HS-27A (cell line): ENCODE measurements at places on chromosomes 6 and 20.

- no peak for DNase-seq
Measured at GRCh38 chr20:4867051-4867450, 134.3 kb downstream of the SLC23A2 start.

DNA sequence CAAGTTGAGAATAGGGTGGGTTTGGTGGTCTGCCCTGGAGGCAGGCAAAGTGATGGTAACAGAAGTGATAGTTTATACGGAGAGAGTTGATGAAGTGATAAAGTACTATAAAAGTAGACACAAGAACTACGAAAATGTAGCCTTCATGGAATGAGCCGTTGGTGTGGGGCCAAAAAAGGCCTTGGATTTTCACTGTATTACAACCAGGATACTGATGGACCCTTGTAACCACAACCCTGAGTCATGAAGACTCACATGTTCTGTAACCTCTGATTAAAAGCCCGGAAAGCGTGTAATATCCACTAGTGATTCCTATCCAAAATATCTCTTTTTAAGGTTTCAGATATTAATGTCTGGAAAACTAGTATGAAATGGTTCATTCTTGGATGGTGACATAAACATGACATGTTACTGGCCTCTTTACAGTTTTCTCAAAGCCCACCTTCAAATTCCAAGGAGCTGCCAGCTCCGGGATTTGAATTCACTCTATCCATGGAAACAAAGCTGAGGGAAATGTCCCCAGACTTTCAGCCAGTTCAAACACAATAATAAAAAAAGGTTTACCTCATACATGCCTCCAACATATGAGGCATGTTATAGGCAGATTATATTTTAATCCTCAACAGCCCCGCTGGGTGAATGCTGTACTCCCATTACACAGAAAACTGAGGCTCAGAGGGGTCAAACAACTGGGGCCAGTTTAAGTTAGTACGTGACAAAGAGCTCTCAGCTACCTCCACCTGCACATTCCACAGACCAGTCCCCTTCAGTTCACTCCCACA lies 55.4 kb downstream of the MRPL14 start:
- DNase-seq: peak; percentile 91

GRCh38 chr6:44867571-44868334 lies 460.4 kb upstream of the RUNX2 start:
- DNase-seq: no peak

DNA sequence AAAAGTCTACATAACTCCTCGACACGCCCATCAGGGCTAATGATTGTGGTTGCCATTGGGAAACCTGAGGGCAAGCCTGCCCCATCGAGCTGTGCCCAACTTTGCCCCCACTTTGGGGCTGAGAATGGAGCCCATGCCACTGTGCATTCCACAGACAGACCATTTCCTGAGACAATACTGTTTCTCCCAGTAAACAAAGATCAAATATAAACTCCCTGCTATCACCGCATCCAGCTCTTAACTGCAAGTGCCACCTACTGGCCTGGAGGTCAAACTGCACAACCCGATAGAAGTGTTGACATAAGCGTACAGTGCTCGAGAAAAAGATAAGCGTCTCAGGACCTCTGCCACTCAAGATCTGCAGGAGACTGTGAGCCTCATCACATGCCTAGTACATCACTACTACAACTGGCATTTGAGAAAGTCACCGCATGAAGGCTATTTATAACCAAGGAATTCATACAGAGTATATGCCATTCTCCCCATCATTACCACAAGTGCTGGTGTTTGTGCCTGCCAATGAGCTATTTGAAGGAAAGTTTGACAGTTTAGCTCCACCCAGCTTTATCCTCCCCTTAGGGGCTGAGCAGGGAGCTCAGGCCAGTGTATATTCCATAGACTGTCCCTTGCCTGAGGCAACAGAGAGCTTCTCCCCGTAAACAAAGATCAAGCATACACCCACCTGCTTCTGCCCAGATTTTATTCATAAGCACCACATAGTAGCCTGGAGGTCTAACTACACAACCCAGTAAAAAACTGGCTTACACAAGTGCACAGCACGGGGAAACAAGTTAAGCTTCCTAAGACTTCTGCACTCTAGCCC lies 4.5 kb upstream of the DEFB126 start:
- no peak for DNase-seq

GRCh38 chr6:27426045-27426620 lies 37.6 kb downstream of the ZNF391 start:
- no peak for DNase-seq

DNA sequence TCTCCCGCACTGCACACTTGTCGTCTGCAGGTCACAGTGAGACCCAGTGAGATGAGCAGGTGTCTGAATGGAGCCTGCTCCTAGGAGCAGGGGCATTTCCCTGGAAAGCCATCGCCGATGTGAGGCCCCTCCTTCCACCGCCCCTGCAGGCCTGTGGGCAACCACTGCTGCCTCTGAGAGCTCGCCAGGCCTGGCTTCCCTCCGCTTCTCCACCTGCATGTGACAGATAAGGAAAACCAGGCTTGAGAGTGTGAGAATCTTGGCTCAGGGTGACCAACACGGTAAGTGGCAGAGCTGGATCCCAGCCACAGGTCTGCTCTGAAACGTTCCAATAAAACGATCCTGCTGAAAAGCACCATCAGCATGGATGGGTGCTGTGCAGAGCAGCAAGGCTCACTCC lies 332.8 kb downstream of the CDH4 start:
- DNase-seq: no peak

DNA sequence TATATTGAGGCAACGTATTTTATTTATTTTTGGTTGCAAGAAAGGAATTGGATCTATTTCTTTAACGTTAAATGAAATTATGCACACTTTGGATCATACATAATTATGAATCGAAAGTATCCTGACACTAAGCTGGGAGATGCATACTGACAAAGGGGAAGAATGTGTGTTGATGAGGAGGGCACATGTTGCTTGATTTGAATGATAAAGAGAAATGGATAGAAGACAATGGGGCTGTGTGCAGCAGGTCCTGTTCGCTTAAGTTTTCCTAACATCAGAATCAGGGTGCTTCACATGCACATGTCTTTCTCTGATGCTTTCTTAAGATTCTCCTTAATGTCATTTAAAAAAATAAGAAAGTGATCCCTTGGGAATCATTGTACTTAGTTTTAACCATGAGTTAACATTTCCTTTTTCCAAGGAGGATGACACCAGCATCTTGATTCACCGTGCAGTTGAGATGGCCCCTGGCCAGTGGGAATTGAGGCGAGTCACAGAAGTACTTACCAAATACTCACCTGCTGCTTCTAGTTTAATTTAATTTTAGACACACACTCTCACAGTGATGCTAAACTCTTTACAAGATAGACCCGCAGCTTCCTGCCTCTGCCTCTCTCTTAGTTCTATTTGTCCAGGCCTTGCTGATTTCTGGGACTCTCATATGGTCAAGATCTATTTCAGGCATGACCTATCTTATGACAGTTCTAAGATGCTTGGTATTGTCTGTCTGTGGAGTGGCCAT lies 116.5 kb downstream of the CLIC5 start:
- DNase-seq: no peak
